Pancreas (tissue), 10 donors: ENCODE measurements at places on chromosomes 13 and 19. TPM values are rescaled to one million over a fixed set of nuclear protein-coding genes. Genes with fewer than 3 reads are reported as not detected.

The MFSD12 gene
- polyA plus RNA-seq, result 53.6 TPM

The HNRNPA1L2 gene
- 15.0 TPM for polyA plus RNA-seq

The CGB5 gene
- not detected for polyA plus RNA-seq

The CD209 gene
- 0.19 TPM for polyA plus RNA-seq

The DZIP1 gene
- polyA plus RNA-seq, result 36.5 TPM

The GNG8 gene
- polyA plus RNA-seq, result not detected

The CCL25 gene
- polyA plus RNA-seq, result not detected
